ENCODE measurements at places on chromosomes 3 and 15.

DNA sequence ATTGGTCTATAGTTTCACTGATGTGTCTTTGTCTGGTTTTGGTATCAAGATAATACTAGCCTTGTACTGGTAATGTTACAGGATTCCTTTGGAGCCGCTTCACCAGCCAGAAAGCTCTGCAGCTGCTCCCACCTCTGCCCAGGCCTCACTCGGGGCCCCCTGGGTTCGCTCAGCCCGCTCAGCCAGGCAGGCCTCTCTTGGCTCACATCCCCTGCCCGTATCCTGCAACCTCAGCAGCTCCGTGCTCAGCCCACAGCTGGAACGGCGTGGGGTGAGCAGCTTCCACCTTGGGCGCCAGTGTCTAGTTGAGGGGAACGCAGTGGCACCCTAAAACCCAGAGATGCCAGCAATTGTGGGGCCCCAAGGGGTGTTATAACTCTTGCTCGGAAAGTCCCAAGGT is 429.7 kb upstream of the ROBO2 start:
- DNase-seq, result no peak

DNA sequence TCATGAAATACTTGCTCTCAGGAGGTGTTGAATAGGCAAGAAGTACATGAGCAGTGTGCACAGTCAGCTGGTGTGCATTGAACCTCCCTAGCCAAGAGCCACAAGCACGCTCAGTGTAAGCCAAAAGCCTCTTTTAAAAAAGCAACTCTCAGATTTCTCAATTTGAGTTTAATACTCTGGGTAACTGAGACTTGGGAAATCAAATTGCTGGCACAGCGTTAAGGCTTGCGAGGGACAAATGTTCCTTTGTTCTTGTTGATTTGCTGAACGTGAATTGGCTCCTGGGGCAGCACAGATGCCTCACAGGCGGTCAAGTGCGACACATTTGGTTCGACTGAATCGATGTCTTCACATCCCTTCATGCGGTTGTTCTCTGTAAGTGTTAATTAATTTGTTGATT is at the start of gene FAM240A:
FAM240A (plus strand) TSS at position 202 of the 400 bp plus-strand sequence; CDS start at position 361, 159 bp downstream.
- DNase-seq, result no peak

- no peak for DNase-seq
Measured at GRCh38 chr3:44136421-44136820, 105.3 kb upstream of the TOPAZ1 start.

DNA sequence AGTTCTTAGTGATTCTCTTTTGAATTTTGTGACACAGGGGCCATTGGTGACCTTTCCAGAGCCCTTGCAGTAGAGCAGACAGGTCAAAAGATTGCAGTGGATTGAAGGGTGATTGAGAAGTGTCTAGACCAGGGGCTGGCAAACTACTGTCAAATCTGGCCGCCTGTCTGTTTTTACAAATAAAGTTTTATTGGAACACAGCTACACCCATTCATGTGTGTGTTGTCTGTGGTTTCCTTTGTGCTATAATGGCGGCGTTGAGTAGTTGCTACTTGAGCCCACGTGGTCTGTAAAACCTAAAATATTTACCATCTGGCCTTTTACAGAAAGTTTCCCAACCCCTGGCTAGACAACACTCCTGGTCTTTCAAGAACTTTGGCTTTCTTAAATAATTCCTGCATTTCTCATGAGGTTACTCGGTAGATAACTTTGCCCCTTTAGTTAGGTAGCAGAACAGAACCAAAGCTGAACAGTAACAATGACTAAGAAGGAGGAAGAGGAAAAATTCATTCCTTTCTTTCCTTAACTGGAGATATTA is 265.1 kb upstream of the NR2E3 start:
- no peak for DNase-seq

DNA sequence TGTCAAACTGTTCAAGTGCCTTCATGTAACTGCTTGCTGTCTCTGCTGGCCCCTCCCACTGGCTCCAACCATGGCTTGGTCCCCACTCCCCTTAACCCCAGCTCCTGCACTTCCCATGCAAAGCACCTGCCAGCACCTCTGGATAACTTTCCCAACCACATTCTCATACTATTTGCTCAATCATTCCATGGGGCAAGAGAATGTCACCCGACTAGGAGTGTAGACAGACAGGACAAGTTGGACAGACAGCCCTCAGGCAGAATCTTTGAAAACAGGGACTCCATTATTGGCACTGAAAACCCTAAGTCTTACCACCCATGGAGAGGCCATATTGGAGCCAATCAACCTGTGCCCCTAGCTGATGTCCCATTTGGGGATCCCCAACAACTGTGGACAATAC is 246.5 kb downstream of the RPLP1 start:
- no peak for DNase-seq

DNA sequence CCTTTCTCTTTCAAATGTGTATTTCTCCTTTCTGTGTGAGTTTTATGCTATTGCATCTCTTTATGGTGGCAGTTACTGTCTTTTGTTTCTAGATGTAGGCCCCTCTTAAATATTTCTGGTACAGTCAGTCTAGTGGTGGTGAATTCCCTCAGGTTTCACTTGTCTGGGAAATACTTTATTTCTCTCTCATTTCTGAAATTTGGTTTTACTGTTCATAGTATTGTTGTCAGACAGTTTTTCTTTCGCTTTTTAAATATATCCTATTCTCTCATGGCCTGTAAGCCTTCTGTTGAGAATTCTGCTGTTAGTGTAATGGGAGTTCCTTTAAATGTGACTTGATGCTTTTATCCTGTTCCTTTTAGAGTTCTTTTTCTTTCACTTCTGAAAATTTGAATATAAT is 874.0 kb downstream of the PLOD2 start:
- no peak for DNase-seq

DNA sequence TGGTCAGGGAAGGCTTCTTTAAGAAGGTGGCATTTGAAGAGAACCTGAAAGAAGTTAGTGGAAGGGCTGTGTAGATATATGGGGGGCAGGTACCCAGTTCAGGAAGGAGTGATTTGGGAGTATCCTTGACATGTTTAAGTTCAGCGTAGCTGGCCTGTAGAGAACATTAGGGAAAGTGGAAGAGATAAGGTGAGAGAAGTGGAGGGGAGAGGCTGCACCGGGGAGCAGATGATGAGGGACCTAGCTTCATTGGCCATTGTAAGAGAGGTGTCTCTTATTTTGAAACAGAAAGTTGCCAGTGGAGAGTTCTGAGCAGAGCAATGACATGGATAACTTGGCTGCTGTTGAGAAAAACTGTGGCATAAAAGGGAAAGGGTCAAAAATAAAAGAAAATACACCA is 44.6 kb upstream of the MME start:
- no peak for DNase-seq

GRCh38 chr15:51334011-51334451 is 4.4 kb downstream of the CYP19A1 start:
- DNase-seq, result no peak

GRCh38 chr3:32226875-32227500 is 11.5 kb upstream of the CMTM8 start:
- no peak for DNase-seq

GRCh38 chr3:142007710-142008399 is 131.4 kb downstream of the ATP1B3 start:
- no peak for DNase-seq

GRCh38 chr3:152048831-152049230 is 175.4 kb downstream of the SUCNR1 start:
- DNase-seq, result no peak

GRCh38 chr3:186642014-186642413 is 1.8 kb downstream of the FETUB start:
- no peak for DNase-seq

GRCh38 chr3:60829058-60829457 is 422.2 kb downstream of the FHIT start:
- no peak for DNase-seq

- no peak for DNase-seq
Measured at GRCh38 chr15:38374556-38374955, 79.4 kb upstream of the FAM98B start.

GRCh38 chr15:83398626-83399025 is 48.5 kb upstream of the SH3GL3 start:
- no peak for DNase-seq

DNA sequence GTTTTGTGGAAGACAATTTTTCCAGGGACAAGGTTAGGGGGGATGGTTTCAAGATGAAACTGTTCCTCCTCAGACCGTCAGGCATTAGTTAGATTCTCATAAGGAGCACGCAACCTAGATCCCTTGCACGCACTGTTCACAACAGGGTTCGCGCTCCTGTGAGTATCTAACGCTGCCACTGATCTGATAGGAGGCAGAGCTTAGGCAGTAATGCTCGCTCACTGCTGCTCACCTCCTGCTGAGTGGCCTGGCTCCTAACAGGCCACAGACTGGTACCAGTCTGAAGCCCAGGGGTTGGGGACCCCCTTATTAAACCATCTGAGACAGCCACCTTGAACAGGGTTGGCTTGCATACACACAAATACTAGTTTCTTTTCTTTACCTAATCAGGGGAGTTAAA is 13.5 kb upstream of the IMPG2 start:
- no peak for DNase-seq

DNA sequence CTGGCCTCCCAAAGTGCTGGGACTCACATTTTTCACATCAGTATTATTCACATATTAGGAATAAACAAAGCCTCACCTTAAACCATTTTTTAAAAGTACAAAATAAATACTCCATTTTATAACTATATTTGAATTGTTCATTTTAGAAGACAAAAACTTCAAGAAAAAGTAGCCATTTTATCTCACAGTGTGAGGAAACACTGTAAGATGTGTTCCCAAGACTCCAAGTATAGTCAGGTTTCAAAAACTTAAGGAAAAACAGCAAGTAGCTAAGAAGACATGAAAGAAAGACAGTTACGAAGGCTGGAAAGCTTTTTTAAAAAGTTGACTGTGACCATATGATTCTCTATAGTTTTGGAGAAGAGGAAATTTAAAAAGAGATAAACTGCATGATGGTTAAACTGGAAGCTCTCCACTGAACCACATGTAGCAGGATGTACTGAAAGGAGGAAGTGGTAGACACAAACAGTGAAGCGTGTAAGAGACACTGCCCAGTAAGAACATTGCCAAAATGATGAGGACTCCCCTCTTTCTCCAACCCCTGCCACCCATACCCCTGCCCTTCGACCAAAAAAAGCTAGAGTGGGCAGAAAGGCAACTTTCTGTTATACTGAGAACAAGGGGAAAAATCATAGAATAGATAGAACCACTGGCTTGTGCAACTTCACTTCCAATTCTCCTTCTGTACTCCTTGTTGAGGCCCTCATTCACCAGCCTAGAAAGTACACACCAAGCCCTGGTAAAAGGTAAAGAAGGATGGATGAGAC is 6.2 kb upstream of the TMF1 start:
- DNase-seq, result no peak

DNA sequence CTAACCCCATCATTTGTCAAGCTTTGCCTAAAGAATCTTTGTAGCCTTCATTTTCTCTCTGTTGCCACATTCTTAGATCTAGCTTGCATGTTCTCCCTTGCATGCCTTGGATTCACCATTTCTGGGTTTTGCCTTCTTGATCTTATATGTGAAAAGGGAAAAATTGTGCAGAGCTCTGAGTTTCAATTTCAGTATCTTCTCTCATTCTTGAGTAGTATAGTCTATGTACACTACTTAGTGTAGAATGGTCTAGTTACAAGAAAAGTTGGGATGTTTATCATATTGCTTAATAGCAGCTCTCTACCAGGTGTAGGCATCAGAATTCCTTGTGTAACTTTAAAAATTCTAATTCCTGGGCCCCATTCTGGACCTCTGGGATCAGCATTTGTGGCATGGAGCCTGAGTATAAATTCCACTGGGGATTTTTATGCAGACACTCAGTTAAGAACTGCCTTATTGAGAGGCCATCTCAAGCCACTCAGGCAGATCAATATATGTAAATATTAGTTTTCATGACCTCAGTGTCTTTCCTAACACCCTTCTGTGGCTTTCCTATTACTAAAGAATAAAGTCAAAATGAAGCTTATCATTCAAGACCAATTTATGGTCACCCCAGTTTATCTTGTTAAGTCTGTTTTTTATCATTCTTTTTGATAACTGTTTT is 23.4 kb downstream of the GTF2E1 start:
- no peak for DNase-seq

GRCh38 chr15:78343276-78344060 is 3.3 kb downstream of the CRABP1 start:
- no peak for DNase-seq

- DNase-seq, result no peak
Measured at GRCh38 chr15:31352911-31353811, 26.5 kb downstream of the KLF13 start.

DNA sequence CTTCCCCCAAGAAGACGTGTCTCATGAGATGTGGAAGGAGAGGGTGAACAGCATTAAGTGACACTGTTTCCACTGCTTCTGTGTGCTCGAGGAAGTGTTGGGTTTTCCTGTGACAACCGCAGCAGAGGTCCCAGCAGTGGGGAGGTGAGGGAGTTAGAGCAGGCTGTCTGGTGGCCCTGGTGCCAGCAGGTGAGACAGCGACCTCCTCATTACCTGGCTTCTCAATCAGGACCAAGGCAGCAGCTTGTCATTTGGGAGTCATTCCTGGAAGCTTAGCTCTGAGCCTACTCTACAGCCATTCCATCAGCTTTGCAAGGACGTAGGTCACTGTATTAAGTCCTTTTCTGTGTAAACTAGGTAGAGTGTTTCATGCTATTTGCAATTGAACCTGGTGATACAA is 63.3 kb upstream of the RGMA start:
- DNase-seq, result peak; percentile 2

- DNase-seq, result no peak
Measured at GRCh38 chr3:167772992-167773391, 37.5 kb downstream of the SERPINI1 start.

GRCh38 chr3:194315088-194315964 is 35.8 kb downstream of the CPN2 start:
- DNase-seq, result peak; percentile 64
